HS-5 (cell line): ENCODE measurements at places on chromosomes 6 and 20.

DNA sequence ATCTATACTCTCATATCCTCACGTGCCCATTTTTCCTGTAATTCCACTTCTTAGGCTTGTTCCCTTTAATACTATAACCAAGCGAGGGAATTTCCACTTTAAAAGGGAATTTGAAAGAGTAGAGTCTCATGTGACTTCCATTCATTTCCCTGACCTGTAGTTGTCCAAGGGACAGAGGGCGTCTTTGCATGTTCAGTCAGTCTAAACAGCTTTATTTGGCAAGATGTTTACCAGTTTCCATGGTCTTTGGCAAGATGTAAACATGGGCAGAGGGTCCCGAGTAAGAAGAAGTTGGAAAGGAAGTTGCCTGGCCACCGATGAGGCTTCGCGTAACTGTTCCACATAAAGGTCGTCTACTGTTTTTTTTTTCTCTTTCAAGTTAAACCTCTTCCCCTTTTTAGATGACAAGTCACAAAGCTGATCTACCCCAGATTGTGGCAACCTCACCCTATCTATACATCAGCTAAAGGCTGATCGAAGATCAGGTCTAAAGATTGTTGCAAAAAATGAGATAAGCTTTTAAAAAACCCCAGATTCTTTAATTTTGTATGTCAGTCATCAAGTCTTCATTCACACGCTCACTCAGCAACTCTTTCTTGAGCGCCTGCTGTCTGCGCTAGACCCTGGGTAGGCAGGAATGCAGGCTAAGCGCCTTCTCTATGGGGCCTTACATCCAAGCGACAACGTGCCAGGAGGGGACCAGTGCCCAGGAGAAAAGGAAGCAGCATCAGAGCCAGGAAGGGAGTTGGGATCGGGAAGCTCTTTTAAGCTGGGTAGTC lies 31.7 kb upstream of the CCR6 start:
- DNase-seq, result no peak

GRCh38 chr6:37794825-37795224 lies 24.7 kb upstream of the ZFAND3 start:
- peak; percentile 26 for DNase-seq

DNA sequence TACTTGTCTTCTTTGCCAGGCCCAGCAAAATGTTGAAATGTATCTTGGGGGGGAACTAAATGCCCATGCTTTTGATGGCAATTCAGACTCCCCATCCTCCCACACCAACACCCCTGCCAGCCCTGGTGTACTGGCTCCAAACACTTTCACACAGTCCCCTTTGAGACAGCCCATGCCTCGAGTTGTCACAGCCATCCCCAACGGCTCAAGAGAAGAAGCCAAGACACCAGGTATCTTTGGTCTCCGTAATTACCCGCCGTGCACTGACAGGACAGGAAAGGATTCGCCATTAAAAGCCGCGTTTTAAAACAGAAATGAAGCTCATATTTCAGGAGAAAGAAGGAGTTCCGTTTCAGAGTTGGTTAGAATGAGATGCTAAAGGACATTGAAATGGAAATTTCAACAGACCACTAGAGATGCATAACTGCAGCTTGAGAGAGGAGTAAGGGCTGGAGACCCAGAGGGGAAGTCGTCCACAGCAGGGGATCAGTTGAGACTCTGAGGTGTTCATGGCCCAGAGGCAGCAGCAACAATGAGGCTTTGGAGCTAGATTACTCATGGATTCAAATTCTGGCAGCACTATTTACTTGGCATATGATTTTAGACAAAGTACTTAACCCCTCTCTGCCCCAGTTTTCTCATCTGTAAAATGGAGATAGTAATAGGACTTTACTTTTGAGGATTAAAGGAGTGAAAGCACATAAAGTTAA lies 63.5 kb upstream of the ADGRF1 start:
- DNase-seq, result no peak

GRCh38 chr20:62365814-62366369 lies 1.2 kb downstream of the LAMA5 start:
- no peak for DNase-seq

GRCh38 chr6:56459030-56459805 lies 183.5 kb downstream of the DST start:
- no peak for DNase-seq

DNA sequence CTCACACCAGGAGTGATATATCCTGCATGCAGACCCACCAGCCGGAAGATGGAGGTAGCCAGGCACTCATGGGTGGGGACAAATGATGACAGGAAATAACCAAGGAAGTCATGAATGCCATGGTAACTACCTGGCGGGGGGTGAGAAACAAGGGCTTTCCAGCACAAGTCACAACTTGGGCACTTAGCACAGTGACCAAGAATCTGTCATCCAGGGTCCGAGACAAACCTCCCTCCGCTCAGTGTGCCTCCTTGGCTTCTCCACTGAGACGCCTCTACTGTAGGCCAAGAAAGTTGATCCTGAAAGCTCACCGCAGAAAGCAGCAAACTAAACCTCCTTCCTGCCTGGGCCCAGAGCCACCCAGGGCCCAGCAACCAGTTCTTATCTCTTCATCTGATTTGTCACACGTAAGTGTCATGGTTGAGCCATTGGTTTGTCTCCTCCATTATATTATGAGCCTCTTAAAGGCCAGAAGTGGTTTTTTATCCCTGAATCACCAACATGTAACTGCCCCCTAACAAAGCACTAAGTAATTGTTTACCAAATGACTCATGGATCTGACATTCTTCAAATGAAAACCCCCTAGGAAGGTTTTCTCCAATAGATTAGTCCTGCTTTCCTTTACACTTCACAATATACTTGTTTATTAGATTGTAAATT lies 84.3 kb upstream of the TAB2 start:
- peak; percentile 86 for DNase-seq

GRCh38 chr6:158654498-158654897 lies 4.6 kb downstream of the SYTL3 start:
- no peak for DNase-seq

DNA sequence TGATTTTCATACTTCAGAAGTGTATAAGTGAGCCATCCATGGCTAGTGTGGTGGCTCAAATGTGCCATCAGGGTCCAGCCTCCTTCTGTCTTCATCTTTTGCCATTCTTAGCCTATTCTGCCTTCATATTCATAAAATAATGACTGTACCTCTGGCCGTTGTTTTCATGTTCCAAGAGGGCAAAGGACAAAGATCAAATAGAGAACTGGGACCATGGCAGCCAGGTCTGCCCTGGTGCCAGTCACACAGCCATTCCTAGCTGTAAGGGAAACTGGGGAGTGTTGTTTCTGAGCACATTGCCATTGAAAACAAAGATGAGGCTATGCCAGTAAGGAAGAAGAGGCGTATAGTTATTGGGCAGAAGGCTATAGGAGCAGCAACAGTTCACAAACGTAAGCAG lies 518.6 kb downstream of the TFAP2B start:
- DNase-seq, result no peak

DNA sequence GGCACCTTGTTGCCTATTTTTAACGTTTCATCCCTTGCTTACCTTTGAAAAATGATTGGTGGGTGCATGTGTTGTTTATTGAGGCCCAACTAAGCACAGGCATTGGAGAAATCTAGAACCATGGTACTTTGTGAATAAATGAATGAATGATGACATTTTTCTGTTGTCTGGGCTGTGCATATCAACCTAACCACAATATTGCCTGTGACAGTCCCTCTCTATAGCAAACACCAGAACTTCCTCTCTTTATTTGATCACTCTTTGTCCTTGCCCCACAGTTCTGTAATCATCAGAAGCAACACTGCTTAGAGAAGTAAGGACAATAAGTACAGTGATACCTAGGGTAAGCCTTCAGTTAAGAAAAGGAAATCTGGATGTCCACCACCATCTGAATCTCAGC lies 75.1 kb downstream of the TBC1D7 start:
- no peak for DNase-seq

DNA sequence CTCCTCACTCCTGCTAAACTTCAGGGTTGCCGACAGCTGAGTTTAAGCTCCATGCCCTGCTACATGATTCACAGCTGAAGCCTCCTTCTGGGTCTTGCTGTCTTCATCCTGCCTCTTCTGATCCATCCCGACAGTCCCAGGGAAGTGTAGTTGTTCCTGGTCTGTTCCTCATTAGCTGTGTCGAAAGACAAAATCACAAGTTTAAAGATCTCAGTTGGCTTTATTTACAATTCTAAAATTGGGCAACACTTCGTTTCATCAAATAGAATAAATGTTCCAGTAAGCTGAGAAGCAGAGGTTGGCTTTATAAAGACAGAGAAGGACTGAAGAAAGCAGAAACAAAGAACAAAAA lies 4.1 kb upstream of the SLC2A10 start:
- no peak for DNase-seq

GRCh38 chr6:8180327-8181159 lies 78.2 kb upstream of the EEF1E1 start:
- DNase-seq, result peak; percentile 68

GRCh38 chr20:47262008-47262364 lies 94.5 kb downstream of the ZMYND8 start:
- DNase-seq, result no peak

GRCh38 chr20:59191036-59191755 lies 27.6 kb downstream of the ZNF831 start:
- no peak for DNase-seq

DNA sequence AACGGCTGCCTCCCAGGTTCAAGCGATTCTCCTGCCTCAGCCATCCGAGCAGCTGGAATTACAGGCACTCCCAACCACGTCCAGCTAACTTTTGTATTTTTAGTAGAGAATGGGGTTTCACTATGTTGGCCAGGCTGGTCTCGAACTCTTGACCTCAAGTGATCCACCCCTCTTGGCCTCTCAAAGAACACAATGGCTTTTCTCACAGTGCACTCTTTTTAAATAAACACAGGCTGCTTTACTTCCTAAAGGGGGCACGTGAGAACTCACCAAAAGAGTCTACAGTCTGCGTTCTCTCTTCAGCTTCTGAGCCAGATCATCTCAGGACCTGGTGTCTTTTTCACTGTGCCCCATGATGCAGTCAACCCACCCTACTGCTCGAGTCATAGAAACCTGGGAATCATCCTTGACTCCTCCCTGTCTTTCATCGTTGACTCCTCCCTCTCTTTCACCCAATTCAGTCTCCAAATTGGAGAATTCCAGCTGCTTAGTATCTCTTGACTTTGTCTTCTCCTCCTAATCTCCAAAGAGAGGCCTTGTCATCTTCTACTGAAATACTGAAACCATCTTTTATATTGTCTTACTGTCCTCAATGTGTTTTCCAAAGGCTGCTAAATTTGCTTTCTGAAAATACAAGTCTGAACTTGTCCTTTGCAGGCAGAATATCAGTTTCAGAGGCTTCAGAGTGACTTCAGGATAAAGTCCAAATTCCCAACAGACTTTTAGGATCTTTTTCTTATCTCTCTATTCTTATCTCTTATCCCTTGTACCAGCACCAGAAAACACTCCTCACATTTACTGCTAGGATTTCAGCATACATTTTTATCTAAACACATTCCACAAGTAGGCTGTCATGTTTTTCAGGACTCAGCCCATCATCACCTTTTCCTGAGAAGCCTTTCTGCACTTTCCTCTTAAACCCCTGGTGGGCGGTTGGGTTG lies 323.4 kb downstream of the SYNE1 start:
- peak; percentile 42 for DNase-seq

GRCh38 chr6:5671601-5672559 lies 334.8 kb downstream of the NRN1 start:
- no peak for DNase-seq

GRCh38 chr20:36144336-36144735 lies 10.2 kb upstream of the EPB41L1 start:
- DNase-seq, result no peak

GRCh38 chr6:111804627-111805235 lies 68.5 kb downstream of the FYN start:
- no peak for DNase-seq

DNA sequence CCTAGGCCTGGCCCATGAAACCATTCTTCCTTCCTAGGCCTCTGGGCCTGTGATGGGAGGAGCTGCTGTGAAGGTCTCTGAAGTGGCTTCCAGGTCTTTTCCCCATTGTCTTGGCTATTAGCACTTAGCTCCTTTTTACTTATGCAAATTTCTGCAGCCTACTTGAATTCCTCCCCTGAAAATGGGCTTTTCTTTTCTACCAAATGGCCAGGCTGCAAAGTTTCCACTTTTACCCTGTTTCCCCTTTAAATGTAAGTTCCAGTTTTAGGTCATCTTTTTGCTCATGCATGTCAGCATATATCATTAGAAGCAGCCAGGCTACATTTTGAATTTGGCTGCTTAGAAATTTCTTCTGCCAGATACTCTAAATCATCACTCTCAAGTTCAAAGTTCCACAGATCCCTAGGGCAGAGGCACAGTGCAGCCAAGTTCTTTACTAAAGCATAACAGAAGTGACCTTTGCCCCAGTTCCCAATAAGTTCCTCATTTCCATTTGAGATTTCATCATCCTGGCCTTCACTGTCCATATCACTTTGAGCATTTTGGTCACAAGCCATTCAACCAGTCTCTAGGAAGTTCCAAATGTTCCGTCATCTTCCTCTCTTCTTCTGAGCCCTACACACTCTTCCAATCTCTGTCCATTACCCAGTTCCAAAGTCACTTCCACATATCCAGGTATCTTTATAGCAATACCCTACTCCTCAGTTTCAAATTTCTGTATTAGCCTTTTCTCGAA lies 71.9 kb downstream of the TBC1D7 start:
- no peak for DNase-seq

- no peak for DNase-seq
Observed at GRCh38 chr20:36521526-36521925, 19.8 kb upstream of the MYL9 start.

DNA sequence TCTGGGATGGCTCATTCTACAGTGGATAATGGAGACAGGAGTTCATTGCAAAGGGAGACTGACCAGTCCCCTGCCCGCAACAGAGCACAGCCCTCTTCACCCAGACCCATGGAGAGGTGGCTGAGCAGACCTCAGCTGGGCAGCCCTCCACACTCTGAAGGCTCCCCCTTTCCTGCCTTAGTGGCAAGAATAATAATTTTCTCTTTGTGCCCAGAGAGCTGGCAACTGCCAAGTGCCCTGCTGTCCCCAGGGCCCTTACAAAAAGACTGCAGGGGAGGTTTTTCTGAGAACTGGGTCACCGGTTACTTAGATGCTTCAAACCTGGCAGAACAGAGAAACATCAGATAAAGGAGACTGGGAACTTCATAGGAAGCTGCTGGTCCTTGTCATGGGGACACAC lies 35.4 kb upstream of the ZNFX1 start:
- no peak for DNase-seq

GRCh38 chr6:137717074-137718073 lies 149.7 kb upstream of the TNFAIP3 start:
- DNase-seq, result no peak

DNA sequence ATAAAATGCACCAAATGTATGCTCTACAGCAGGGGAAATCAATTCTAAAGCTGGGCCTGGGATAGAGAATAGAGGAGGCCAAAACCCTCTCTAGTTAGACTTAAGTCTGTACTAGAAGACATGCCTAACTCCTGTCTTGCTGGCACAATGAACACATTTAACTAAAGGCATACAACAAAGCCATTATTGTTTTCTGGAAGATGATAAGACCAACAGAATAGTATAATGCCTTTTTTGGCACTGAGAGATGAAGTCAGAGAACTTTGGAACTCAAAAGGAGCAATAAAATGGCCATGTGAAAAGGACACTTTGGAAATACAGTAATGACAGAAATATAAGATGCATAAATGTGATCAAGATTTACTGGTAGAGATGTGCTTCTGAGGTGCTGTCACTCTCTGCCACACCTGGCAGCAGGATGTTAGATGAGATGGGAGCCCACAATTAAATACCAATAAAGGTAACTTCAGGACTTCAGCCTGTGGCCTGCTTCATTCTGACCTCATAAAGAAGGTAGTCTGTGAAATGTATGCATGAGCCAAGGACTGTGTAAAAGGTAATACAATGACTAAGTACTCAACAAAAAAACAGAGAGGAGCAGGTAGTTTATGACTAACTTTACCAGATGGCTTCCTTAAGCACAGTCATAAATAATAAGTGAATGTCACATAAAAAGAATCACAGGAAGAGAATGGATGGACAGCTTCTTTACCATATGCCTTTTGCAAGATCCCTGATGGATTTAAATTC lies 333.4 kb downstream of the BCKDHB start:
- no peak for DNase-seq
